ENCODE measurements at places on chromosomes 7 and 10.

GRCh38 chr10:683448-684071, 5.9 kb downstream of the DIP2C start:
- no peak for DNase-seq

DNA sequence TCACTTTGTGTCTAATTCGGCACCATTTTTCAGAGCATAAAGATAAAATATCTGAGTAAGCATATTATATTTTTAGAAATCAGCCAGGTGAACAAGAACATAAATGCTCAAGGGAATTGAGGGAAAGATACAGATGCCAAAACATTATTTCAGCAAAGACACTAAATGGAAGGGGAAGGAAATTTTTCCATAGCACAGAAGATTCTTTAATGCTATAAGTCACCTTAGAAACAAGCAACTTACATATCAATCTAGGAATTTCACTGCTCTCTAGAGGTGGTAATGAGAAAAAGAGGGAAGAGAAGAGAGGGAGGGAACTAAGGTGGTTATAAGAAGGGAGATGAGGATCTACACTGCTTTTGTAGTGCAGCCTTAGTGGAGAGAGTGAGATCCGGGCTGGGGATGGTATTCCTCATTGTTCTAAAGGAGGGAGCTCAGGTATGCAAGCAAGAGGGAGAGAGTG, 20.4 kb downstream of the ZNF365 start:
- DNase-seq: no peak

GRCh38 chr10:8238986-8239385, 184.5 kb downstream of the GATA3 start:
- DNase-seq: no peak

DNA sequence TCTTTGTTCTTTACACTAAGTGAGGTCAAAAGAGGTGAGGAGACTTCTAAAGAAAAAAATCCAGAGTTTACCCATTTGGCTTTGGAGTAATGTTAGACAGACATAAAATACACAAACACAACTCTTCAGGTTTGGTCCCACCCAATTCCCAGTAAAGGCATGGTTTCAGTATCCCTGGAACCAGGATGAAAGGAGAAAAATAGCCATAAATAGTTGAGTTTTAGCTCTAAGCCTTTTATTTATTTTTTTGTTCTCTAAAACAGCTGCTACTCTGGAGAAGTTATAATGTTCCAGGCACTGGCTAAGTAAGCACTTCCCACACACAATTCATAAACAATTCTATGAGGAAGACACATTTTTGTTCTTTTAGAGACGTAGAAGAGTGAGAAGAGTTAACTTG, 4.0 kb downstream of the ABCB1 start:
- DNase-seq: no peak

- no peak for DNase-seq
Measured at GRCh38 chr10:132377326-132377725, 19.7 kb upstream of the PWWP2B start.

- DNase-seq: no peak
Measured at GRCh38 chr7:117862378-117862777, 10.9 kb downstream of the CTTNBP2 start.

DNA sequence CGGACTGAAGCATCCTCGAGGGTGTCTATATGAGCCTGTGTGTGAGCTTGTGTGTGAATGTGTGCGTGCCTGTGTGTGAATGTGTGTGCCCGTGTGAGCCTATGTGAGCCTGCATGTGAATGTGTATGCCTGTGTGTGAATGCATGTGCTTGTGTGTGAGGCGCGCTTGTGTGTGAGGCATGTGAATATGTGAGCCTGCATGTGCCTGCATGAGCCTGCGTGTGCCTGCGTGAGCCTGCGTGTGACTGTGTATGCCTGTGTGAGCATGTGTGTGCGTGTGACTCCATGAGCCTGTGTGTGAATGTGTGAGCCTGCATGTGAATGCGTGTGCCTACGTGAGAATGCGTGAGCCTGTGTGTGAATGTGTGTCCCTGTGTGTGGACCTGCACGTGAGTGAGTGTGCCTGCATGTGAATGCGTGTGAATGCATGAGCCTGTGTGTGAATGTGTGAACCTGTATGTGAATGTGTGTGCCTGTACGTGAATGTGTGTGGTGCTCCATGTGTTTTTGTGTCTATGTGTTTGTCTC, 33.4 kb downstream of the PDGFA start:
- no peak for DNase-seq

DNA sequence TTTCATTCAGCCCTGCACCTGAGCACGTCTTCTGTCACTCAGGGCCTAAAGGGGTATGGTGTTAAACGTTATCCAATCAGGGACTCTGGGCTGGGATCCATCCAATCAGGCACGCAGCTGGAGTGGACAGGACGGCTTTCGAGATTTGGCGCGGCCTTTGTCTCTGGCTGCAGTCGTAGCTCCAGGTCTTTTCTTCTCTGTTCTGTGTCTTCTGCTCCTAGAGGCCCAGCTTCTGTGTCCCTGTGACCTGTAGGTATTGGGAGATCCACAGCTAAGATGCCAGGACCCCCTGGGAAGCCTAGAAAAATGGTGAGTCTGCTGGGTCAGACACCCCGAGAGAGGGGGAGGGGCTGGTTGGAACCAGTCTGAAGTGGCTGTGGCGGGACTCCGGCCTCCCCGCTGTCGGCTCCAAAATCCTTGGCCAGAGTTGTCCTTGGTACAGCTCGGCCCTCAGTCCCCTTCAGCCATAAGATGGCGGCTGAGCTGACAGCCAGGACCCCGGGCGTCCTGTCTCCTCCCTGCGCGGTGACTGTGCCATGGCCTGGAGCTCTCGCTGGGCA, 11.7 kb upstream of the ZNF680 start:
- no peak for DNase-seq

DNA sequence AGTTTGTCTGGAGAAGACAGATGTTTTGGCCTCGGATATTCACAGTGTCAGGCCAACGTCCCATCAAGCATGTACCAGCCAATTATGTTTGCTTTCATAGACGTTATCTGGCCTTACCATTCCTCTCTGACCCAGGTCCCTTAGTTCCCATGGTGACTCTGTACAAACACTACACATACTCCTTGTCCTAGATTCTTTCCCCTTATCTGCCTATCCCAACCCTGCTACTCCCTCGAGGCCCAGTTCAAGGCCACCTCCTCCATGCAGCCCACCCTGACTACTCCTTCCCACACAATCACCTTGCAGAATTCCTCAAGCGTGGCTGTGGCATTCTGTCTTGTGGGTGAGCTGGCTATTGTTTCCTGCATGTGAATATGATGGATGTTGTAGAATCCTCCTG, 155.2 kb downstream of the PRKAG2 start:
- DNase-seq: no peak

GRCh38 chr7:117138981-117139380, 183.9 kb downstream of the WNT2 start:
- no peak for DNase-seq

GRCh38 chr7:29812185-29812876, 6.0 kb downstream of the WIPF3 start:
- DNase-seq: no peak

GRCh38 chr7:84704380-84704779, 482.5 kb downstream of the SEMA3D start:
- no peak for DNase-seq

GRCh38 chr10:96719850-96720421, 378 bp downstream of the PIK3AP1 start:
- DNase-seq: peak; percentile 39

DNA sequence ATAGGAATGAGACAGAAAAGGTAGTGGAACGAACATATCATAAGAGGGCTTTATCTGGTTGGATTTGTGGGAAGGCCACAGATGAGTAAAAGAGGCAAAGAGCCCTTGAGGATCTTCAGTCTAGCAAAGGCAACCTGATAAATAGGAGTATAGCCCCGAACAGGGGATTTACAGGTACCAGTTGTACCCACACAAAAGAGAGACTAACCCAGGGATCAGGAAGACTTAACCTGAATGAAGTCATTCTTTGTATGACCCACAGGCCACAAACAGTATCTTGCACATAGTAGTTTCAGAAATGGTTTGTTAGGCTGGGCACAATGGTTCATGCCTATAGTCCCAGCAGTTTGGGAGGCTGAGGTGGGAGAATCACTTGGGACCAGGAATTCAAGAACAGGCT, 208.2 kb downstream of the ARHGAP21 start:
- DNase-seq: no peak

GRCh38 chr10:26573674-26574073, 123.8 kb upstream of the PDSS1 start:
- no peak for DNase-seq

DNA sequence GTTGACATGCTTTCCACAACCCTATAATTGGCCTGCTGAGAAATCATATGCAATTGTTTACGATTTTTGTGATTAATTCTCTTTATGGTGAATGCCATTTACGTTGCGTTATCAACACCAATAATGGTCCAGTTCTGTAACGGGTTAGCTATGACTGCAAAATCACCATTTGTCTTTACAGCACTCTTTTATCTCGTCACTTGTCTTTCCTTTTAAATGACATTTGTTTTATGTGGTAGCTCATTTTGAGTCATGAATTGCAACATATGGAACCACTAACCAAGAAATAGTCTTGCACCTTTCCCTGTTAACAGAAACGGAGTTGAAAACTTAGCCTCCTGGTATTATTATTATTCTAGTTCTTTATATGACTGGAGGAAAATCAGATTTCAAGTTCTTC, 3.1 kb upstream of the KIAA1217 start:
- no peak for DNase-seq

- DNase-seq: no peak
Measured at GRCh38 chr10:88165849-88166271, 302.4 kb downstream of the PTEN start.

- no peak for DNase-seq
Measured at GRCh38 chr7:148567524-148567923, 23.0 kb upstream of the C7orf33 start.

DNA sequence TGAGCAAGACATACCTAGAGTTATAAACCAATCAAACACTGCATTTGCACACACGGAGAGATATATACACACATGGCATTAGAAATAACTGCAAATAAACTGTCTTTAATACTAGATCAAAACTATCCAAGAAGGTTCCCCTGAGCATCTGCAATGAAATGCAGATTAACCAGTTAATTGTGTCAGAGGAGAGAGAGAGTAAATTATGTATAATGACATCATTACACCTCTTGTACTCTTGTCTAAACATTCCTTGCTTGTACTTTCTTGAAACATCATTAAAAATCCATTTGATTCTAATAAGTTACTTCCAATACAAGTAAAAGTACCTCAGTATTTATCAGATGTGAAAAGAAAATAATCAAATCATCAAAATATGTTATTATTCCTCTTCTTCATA, 932 bp downstream of the ANKRD22 start:
- no peak for DNase-seq

DNA sequence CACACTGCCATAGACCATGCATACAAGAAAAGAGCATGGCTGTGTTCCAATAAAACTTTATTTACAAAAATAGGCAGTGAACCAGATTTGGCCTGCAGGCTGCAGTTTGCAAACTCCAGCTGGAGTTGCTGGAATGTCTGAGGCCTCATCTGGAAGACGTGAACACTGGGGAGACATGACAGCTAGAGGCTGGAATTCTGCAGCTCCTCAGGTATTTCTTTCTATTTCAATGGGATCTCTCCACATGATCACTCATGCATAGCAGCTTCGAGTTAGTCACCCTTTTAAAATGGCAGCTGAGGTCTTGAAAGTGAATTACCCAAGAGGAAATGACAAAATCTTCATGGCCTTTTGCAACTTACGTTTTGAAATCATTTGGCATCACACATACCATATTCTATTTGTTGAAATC, 52.6 kb upstream of the BET1 start:
- DNase-seq: no peak

- DNase-seq: no peak
Measured at GRCh38 chr10:110822712-110823311, 48.9 kb upstream of the PDCD4 start.

DNA sequence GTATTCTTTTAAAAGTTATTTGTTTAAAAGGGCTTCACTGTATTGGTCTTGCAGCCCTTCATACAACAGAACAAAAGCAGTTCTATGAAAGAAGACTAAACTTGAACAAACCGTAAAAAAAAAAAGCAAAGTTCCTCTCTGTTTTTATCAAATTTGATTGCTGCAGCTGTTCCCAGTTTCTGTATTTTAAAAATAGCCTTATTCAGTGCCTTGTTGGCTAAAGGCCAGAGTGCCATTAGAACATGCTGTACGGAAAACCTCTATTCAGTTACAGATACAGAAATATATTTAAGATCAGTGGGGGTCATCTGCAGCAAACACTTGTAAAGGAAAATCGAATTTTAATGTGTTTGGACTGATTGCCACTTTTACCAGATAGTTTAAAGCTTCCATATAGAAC, 207.8 kb upstream of the ETV1 start:
- DNase-seq: no peak

DNA sequence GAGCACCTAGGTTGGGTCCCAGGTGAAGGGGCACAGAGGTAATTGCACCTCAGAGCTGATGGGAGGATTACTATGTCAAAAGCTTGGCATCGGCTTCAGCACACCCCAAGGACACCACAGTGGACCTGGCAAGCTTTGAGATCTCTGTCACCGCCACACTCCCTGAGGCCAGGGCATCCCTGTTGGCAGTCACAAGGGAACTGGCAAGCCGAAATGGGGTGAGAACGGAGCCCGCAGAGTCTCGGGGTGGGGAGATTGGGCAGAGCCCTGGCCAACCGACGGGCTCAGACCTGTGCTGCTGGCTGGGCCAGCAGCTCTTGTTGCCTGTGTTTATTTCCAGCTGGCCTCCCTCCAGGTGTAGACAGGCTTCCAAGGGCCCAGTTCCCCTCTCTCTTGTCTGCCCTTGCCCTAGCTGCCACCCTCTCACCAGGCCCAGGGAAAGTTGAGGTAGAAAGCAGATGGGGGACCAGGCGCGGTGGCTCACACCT, 2.5 kb downstream of the HSPB1 start:
- no peak for DNase-seq

GRCh38 chr10:49696311-49696710, 16.9 kb downstream of the C10orf53 start:
- no peak for DNase-seq

DNA sequence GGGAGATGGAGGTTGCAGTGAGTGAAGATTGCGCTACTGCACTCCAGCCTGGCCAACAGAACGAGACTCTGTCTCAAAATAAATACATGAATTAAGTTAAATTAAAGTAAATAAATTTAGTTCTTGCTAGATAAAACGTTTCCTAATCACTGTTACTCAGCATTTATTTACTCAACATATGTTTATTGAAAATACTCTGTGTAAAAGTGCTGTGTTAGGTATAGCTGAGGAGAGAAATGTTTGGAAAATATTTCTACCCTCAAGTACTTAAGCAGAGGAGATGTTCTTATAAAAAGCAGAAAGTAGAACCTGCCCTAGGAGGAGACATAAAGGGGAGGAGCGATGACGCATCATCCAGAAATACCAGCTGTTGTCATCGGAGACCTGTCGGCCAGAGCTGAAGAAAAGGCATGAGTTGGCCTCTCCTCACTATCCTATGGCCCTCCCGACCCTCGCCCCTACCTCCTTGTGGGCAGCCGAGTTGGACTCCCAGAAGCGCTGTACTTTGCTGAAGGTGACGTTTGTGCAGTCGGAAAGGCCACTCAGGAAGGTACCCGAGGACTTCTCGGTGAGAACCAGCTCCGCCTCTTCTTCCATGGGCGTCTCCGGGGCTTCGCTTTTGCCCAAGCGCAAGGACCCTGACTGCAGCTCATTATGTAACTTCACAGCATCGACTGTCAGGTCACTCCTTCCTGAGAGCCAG, 1.1 kb downstream of the RRP12 start:
- DNase-seq: peak; percentile 45
